T-helper 9 cell (primary cell): ENCODE measurements at places on chromosomes 11 and 22.

DNA sequence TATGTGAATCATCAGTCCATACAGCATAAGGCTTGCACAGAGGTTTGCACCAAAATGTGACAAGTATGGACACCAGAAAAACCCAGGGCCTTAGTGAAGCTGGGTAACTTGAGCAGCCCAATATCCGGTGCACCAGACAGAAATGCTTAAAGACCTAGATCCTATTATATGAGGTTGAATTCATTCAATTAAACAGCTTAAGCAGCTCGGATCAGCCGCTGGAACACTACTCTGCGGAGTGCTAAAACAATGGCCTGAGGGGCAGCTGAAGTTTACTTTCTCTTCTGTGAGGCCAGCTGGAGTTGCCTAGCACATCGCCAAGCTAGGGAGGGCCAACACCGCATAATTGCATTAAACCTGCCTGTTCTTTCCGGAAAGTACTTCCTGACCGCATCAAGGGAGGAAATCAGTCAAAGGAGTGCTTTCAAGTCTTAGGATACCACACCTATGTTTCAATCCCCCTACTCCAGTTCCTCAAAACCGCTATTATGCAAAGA lies 17.0 kb upstream of the FAM181B start:
- no peak for DNase-seq

GRCh38 chr11:122742301-122743018 lies 86.9 kb downstream of the UBASH3B start:
- DNase-seq, result no peak

- no peak for DNase-seq
Measured at GRCh38 chr22:35018995-35019394, 47.0 kb upstream of the ISX start.

- DNase-seq, result no peak
Measured at GRCh38 chr11:131790586-131790985, 420.2 kb downstream of the NTM start.

DNA sequence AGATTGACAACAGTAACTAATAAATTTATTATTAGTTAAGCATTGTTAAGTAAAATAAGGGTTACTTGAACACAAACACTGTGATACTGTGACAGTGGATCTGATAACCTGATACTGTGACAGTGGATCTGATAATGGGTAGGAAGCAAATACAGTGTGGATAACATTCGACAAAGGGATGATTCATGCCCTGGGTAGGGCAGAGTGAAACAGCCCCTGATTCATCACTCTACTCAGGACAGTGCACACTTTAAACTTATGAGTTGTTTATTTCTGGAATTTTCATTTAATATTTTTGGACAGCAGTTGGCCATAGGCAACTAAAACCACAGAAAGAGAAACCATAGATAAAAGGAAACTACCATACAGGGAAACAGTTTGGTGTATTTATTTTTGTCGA lies 60.8 kb upstream of the CTSC start:
- DNase-seq, result no peak

DNA sequence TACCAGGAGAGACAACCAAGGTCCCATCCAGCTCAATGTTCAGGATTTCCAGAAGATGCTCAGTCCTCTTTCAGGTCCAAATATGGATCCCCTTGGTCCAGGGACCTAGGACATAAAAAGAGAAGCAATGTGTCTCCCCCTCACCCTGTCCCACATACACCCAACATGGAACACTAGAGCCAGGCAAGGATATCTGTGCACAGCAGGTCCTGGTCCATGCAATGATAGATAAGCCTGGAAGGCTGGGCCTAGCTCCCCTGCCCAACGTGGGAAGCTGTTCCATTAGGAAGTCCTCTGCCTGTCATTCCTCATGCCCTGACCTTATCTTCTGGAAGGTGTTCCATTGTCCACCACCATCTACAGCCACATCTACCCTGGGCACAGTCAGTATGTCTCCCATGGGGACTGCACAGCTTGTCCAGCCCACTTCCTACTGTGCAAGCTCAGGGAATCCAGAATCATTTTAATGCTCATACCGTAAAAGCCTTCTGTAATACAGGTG lies 1434.8 kb downstream of the TBC1D22A start:
- DNase-seq, result no peak

DNA sequence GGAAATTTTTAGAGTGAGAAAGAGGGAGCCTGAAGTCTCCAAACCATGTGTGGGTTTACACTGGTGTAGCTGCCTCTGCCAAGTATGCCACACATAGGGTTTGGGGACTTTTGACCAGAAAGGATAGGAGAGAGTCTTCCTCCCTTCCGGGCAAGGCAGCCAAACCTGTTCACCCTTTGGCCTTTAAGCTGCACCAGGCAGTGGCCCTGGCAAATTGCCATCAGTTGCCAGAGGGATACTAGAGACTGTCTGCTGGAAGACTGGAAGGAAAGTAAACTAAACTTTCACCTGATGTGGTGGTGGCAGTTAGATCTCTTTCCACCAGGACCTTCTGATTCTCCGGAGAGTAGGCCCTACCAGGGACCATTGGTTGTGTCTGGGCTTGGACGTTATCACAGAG lies 1263.2 kb downstream of the FAM181B start:
- no peak for DNase-seq

GRCh38 chr11:133360860-133361688 lies 171.2 kb downstream of the OPCML start:
- DNase-seq, result no peak

GRCh38 chr11:65431451-65432099 lies 9.0 kb downstream of the NEAT1 start:
- no peak for DNase-seq

DNA sequence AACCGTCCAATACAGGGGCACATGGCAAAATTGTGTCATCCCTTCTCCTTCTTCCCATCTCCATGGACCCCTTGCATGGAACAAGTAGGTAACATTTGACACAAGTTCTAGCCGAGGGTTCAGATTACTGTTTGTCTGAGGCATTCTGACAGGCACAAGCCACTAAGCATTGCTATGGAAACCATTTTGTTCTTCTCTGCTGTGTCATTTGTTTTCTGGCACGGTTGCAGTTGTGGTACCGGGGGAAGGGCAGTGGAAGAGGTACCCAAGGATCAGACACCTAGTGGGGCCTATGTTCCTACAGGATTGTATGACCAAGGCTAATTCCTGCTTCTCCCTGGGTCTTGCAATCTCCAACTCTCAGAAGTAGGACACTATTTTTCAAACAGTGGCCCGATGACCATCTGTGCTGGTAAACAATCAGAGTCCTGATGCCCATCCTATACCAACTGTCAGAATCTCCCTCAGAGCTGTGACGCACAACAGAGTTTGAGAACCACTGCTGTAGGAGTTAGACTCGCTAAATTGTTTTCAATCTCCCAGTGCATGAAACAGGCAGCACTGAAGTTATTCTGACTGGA lies 69.3 kb downstream of the KCNC1 start:
- no peak for DNase-seq

- DNase-seq, result no peak
Measured at GRCh38 chr11:57566005-57566904, 1.2 kb downstream of the UBE2L6 start.

DNA sequence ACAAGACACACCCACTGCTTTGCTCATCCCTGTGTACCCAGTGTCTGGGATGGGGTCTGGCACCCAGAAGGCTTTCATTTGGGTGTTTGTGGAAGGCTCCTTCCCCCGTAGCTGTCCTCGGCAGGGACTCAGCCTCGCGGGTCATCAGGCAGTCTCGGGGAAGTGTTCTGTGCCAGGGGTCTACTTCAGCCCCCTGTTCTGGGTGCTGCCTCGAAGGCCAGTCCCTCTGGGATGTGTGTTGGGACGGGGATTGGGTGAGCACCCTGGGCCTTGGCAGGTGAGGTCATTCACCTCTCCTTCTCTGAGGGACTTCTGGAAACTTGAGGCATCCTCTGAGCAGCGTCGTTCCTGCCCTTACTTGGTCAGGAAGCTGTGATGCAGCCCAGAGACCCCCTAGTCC lies 65.5 kb downstream of the RPUSD4 start:
- DNase-seq, result no peak

GRCh38 chr11:13692172-13692571 lies 23.7 kb downstream of the FAR1 start:
- DNase-seq, result no peak

- no peak for DNase-seq
Measured at GRCh38 chr11:119120639-119121007, 757 bp upstream of the HINFP start.

DNA sequence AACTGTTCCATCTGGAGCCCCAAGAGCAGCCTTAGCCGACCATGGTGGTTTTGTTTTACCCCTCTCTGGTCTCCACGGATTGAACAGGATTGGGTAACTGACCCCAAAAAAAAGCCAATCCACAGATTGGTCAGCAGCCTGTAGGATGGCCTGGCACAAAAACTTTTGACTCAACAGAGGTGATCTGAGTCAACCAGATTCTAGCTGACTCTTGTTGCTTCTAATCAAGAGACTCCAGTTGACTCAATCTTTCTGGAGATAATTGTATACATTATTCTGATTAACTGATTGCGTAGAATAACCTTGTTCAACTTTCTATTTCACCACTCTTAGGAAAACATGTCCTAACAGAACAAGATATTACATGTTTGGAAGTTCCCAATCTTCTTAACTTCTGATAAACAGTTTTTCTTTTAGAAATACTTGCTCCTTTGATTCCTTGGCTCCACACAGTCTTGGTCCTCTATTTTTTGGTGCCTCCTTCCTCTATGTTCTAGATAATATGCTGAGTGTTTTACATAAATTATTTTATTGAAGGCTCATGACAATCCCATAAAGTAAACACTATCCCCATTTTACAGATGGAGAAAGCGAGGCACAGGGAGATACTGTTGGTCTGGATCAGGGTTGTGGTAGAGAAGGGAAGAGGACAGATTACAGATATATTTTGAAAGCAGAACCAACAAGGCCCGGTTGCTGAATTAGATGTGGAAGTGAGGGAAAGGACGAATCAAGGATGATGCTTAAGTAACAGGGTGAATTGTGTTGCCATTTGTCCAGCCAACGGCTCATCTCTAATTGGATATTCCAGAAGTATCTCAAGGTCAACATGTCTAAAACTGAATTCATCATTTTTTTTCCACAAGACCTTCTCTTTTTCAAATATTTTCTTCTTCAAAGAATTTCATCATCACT lies 11.5 kb upstream of the ZC3H12C start:
- DNase-seq, result no peak

DNA sequence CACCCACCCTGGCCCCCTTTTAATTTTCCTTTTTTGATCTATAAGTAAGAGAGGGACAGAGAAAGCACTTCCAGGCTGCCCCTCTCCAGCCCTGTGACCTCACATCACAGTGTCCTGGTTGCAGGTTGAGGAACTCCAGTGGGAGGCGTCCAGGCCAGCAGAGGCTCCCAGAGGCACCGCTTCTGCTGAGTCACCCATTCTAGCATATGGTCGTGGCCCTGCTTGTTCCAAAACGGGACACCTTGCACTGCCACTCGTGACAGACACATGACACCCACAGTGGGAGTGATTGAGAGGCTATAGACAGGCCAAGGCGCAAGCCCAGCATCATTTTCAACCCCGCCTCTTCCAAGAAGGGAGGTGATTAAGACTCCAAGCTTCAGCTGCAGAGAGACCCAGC lies 16.0 kb upstream of the TMPRSS4 start:
- no peak for DNase-seq

DNA sequence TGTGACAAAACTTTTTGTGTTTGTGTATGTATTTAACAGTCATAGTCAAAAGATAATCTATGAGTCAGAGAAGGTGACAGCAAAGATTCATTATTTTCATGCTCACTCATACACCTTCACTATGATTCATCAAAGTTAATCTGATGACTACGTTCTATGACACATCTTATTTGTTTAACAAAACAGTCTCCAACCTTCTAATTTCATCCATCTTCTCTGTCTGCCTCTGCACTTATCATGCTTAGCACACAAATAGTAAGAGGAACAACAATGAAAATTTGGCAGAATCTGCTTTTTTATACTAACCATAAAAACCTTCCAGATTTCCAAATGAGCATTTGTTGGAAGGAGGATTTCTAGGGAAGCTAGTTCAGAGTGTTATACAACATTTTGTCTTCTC lies 568.9 kb downstream of the LUZP2 start:
- no peak for DNase-seq

DNA sequence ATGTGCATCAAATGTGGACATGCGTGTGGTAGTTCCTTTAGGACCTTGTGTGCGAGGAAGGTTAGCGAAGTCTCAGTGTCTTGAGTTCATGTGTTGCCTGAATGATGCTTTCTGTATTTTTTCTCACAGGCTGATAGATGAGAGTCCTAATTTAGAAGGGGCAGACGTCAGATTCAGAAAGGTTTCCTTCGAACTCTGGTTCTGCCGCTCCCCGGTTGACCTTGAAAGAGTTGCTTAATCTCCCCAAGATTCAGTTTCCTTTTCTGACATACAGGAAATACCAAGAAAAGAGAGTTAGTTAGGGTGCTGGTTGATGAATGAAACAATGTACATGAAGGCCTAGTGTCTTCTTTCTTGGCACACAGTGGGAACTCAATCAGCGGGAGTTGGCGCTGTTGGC lies 35.9 kb upstream of the TTC12 start:
- DNase-seq, result no peak

GRCh38 chr11:116731097-116731761 lies 41.6 kb downstream of the BUD13 start:
- DNase-seq, result no peak

DNA sequence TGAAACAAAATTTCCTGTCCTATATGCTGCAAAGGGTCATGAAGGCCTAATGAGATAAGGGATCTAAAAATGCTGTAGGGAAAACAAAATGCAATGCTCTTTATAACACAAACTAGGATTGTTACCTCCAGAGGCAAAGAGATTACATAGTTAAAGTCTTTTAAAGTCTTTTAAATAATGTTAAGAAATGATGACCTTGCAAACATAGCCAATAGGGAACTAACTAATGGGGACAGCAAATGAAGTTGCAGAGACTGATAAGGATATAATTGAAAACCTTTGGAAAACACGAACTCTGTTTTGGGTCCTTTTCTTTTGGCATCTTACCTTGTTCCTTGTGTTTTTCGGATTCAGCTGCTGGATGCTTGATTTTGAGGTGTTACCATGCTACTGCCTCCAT lies 485.9 kb downstream of the KCNA4 start:
- no peak for DNase-seq
